ENCODE measurements at places on chromosomes 1 and 21. TPM values are rescaled to one million over a fixed set of nuclear protein-coding genes. Genes with fewer than 3 reads are reported as not detected.

GRCh38 chr21:44293551-44294231, 6.2 kb upstream of the PFKL start:
- DNase-seq = no peak
- H3K4me1 ChIP-seq = peaks cover 22% of the 10 kb centered on the region
- no peaks in the 10 kb centered on the region for H3K27me3 ChIP-seq
- no peaks in the 10 kb centered on the region for H3K36me3 ChIP-seq

DNA sequence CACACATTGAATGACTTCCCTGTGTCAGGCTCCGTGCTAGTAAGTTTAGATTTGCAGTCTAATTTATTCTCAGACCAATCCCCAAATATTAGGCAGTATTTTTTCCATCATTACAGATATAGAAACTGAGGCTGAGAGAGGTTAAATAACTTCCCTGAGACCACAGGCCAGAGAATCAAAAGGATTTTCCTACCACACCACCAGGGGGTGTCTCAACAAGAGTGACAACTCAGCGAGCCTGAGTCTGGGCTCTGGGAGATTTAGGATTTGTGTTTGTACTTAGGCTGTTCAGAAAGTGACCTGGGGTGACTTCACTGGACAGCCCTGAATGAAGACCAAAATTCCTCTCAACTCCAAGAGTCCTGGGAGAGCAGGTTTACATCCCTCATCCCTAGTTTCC, 13.3 kb upstream of the LCE5A start:
- DNase-seq = no peak
- H3K27ac ChIP-seq = no peak overlapping the region
- no peak overlapping the region for H3K4me3 ChIP-seq
- no peaks in the 10 kb centered on the region for H3K36me3 ChIP-seq
- no peaks in the 10 kb centered on the region for H3K4me1 ChIP-seq
- no peaks in the 10 kb centered on the region for H3K27me3 ChIP-seq

- H3K27ac ChIP-seq = no peak overlapping the region
- H3K4me3 ChIP-seq = no peak overlapping the region
- H3K36me3 ChIP-seq = no peaks in the 10 kb centered on the region
- no peaks in the 10 kb centered on the region for H3K27me3 ChIP-seq
- H3K4me1 ChIP-seq = no peaks in the 10 kb centered on the region
Observed at GRCh38 chr1:192580351-192580962, 4.9 kb downstream of the RGS1 start.

DCST2 gene
- 1.4 TPM for total RNA-seq

NMNAT2 gene
- 0.62 TPM for total RNA-seq
